ENCODE measurements at places on chromosomes 3 and 15. TPM values are rescaled to one million over a fixed set of nuclear protein-coding genes. Genes with fewer than 3 reads are reported as not detected.

DNA sequence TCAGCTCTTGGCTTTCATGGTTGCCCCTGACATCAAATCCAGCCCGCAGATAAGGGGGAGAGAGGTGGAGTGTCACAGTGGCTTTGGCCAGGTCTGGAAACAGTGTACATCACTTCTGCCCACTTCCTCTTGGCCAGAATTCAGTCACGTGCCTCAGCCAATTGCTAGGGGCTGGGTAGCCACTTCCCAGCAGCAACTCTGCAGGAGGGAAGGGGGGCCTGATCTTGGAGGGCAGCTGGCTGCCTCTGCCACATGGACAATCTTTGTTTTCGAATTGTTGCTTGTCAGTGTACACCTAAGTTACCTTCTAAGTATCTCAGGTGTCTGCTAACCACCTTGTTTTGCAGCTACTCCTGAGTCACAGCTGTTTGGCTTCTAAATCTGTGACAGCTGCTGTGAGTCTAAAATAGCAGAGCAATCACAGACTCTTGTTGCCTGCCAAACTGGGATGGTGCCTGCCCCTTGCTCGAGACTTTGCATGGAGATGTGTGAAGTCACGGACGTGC, 41.0 kb upstream of the LIMD1 start:
- H3K27me3 ChIP-seq = no peaks in the 10 kb centered on the region
- H3K4me1 ChIP-seq = no peaks in the 10 kb centered on the region
- H3K27ac ChIP-seq = no peak overlapping the region
- no peak for DNase-seq
- peaks cover 2% of the 10 kb centered on the region for H3K36me3 ChIP-seq

GRCh38 chr3:69558912-69559311, 173.0 kb upstream of the FRMD4B start:
- H3K4me1 ChIP-seq = no peaks in the 10 kb centered on the region
- no peaks in the 10 kb centered on the region for H3K27me3 ChIP-seq
- DNase-seq = no peak
- no peaks in the 10 kb centered on the region for H3K36me3 ChIP-seq
- no peak overlapping the region for H3K27ac ChIP-seq
- no peak overlapping the region for H3K4me3 ChIP-seq

GRCh38 chr15:44092221-44092620, 102.8 kb downstream of the FRMD5 start:
- H3K27me3 ChIP-seq = no peaks in the 10 kb centered on the region
- no peaks in the 10 kb centered on the region for H3K36me3 ChIP-seq
- no peak overlapping the region for H3K27ac ChIP-seq
- H3K4me3 ChIP-seq = no peak overlapping the region
- no peaks in the 10 kb centered on the region for H3K4me1 ChIP-seq

GRCh38 chr3:171115667-171116066, 89.1 kb upstream of the SLC2A2 start:
- DNase-seq = no peak
- peaks cover 37% of the 10 kb centered on the region for H3K36me3 ChIP-seq
- H3K4me1 ChIP-seq = no peaks in the 10 kb centered on the region
- H3K27me3 ChIP-seq = no peaks in the 10 kb centered on the region
- H3K27ac ChIP-seq = no peak overlapping the region

DNA sequence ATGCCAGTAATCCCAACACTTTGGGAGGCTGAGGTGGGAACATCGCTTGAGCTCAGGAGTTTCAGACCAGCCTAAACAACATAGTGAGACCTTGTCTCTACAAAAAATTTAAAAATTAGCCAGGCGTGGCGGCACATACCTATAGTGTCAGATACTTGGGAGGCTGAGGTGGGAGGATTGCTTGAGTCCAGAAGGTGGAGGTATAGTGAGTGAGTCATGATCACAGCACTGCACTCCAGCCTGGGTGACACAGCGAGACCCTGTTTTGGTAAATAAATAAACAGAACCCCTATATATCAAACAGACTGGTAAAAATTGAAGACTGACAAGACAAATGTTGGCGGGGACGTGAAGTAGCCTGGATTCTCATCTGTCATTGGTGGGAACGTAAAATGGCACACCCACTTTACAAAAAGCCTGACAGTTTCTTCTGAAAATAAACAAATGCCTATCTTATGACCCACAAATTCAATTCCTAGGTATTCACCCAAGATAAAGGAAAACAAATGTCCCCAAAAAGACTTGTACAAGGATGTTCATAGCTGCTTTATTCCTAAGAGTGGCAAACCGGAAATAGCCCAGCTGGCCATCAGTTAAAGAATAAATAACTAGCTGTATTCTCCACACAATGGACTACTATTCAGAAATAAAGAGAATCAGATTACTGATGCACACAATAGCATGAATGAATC, 47.0 kb upstream of the GK5 start:
- no peak overlapping the region for H3K4me3 ChIP-seq
- H3K27ac ChIP-seq = no peak overlapping the region
- H3K36me3 ChIP-seq = no peaks in the 10 kb centered on the region
- peaks cover 14% of the 10 kb centered on the region for H3K4me1 ChIP-seq
- no peaks in the 10 kb centered on the region for H3K27me3 ChIP-seq

SCN11A gene
- not detected for total RNA-seq

- no peak for DNase-seq
- no peaks in the 10 kb centered on the region for H3K36me3 ChIP-seq
- H3K27ac ChIP-seq = no peak overlapping the region
- no peak overlapping the region for H3K4me3 ChIP-seq
Measured at GRCh38 chr3:122918576-122919290, 108.8 kb downstream of the SEMA5B start.

- DNase-seq = no peak
- no peaks in the 10 kb centered on the region for H3K4me1 ChIP-seq
- H3K27me3 ChIP-seq = peaks cover 2% of the 10 kb centered on the region
Measured at GRCh38 chr3:101074518-101074917, 81.3 kb upstream of the ABI3BP start.

AGBL1 gene
- not detected for total RNA-seq

DNA sequence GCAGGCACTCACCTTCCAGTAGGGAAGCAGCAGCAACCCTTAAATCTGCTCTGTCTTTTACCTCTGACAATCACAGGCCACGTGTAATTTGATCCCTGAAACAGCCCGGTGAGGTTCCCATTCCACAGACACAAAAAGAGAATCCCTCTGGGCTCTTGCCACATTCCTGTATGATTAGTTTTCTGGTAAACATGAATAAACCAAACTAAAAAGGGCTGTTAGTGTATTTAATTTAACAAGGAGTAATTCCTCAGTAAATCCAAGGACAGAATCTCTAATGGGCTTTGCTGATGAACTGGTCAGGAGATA, 186.9 kb downstream of the FAM43A start:
- no peak overlapping the region for H3K27ac ChIP-seq
- H3K36me3 ChIP-seq = no peaks in the 10 kb centered on the region
- DNase-seq = no peak
- H3K27me3 ChIP-seq = peaks cover 6% of the 10 kb centered on the region

GRCh38 chr15:66649235-66649984, 52.6 kb upstream of the SMAD6 start:
- no peak overlapping the region for H3K4me3 ChIP-seq
- DNase-seq = no peak
- H3K27me3 ChIP-seq = no peaks in the 10 kb centered on the region
- no peaks in the 10 kb centered on the region for H3K36me3 ChIP-seq
- H3K27ac ChIP-seq = no peak overlapping the region
- H3K4me1 ChIP-seq = no peaks in the 10 kb centered on the region

GRCh38 chr15:49467746-49468480, 44.9 kb downstream of the FGF7 start:
- H3K27ac ChIP-seq = no peak overlapping the region
- H3K4me1 ChIP-seq = no peaks in the 10 kb centered on the region
- DNase-seq = no peak
- H3K27me3 ChIP-seq = no peaks in the 10 kb centered on the region

CELF6 gene
- total RNA-seq = 2.4 TPM

- H3K27me3 ChIP-seq = no peaks in the 10 kb centered on the region
- no peak for DNase-seq
- no peaks in the 10 kb centered on the region for H3K36me3 ChIP-seq
- H3K27ac ChIP-seq = peak overlapping the region; percentile 47
Measured at GRCh38 chr3:50317300-50317699, 5.2 kb downstream of the HYAL2 start.

GRCh38 chr3:54531741-54532140, 396.1 kb downstream of the LRTM1 start:
- no peak overlapping the region for H3K27ac ChIP-seq
- peaks cover 2% of the 10 kb centered on the region for H3K27me3 ChIP-seq
- no peaks in the 10 kb centered on the region for H3K36me3 ChIP-seq
- no peak overlapping the region for H3K4me3 ChIP-seq

PPP1R14D gene
- total RNA-seq = not detected

DNA sequence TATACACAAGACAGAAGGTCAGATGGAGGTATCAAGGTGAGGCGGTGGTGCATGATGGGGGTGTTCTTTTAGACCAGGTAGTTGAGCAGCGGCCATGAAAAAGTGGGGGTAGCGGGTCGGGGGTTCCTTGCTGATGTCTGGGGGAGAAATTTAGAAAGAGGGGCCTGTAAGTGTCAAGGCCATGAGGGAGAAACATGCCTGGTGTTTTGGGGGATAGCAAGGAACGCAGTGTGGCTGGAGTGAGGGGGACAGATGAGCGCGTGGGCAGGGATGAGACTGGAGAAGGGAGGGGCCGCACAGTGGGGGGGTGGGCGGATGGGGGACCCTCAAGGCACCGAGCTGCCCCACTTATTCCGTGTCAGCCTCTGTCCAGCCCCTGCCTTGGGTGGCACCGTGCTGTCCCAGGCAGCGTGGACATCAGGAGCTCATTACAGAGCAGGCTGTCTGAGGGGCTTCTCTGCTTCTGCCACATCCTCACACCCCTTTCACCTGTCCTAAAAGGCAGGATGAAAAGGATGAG, 143.3 kb downstream of the SMAD6 start:
- H3K36me3 ChIP-seq = no peaks in the 10 kb centered on the region
- peaks cover 25% of the 10 kb centered on the region for H3K27me3 ChIP-seq
- H3K27ac ChIP-seq = no peak overlapping the region
- DNase-seq = no peak
- H3K4me3 ChIP-seq = no peak overlapping the region
- H3K4me1 ChIP-seq = peaks cover 15% of the 10 kb centered on the region

DNA sequence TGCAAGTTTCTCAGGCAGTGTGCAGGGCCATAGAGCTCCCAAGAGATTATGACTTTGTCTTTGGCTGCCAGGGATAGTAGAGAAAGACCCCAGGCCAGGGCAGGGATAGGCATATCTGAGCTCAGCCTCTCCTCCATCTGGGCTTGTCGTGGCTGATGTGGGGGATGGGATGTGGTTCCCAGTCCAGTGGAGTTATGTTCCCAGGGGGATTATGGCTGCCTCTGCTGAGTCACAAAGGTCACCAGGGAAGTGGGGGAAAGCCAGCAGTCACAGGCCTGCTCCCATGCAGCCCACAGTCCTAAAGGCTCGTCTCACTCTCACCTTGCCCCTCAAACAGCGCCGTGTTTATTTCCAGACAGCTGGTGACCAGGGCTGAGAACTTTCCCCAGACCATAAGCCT, 354.9 kb downstream of the SI start:
- H3K36me3 ChIP-seq = no peaks in the 10 kb centered on the region
- no peak overlapping the region for H3K27ac ChIP-seq
- H3K4me1 ChIP-seq = no peaks in the 10 kb centered on the region
- no peak overlapping the region for H3K4me3 ChIP-seq

DNA sequence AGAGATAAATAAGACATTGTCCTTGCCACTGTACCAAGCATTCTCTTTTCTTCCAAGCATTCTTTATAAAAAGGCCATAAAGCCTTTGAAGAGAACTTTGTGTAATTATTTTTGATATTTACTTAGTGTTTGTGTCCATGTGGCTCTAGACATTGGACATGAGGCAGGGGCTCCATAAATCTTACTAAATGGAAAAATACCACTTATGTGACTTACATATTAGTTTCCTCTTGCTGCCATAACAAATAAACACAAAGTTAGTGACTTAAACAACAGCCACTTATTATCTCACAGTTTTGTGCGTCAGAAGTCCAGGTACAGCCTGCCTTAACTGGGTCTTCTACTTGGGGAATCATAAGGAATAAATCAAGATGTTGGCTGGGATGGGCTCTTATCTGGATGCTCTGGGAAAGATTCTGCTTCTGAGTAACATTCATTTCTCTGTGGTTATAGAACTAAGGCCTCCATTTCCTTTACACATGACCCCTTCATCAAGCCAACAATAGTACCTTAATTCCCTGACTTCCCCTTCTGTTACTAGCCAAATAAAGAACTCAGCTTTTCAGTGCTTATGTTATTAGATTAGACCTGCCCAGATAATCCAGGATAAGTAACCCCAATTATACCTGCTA, 59.9 kb upstream of the COL8A1 start:
- no peaks in the 10 kb centered on the region for H3K27me3 ChIP-seq
- no peaks in the 10 kb centered on the region for H3K36me3 ChIP-seq
- no peak for DNase-seq
- no peaks in the 10 kb centered on the region for H3K4me1 ChIP-seq
- H3K4me3 ChIP-seq = no peak overlapping the region
- no peak overlapping the region for H3K27ac ChIP-seq

HRG gene
- total RNA-seq = not detected

- no peak overlapping the region for H3K4me3 ChIP-seq
- no peak overlapping the region for H3K27ac ChIP-seq
- no peaks in the 10 kb centered on the region for H3K36me3 ChIP-seq
- H3K27me3 ChIP-seq = peaks cover 2% of the 10 kb centered on the region
Measured at GRCh38 chr3:185423178-185423577, 60.2 kb downstream of the MAP3K13 start.

- H3K36me3 ChIP-seq = no peaks in the 10 kb centered on the region
- H3K4me3 ChIP-seq = no peak overlapping the region
- H3K27me3 ChIP-seq = peaks cover 61% of the 10 kb centered on the region
- no peak overlapping the region for H3K27ac ChIP-seq
Measured at GRCh38 chr3:128481438-128481942, 11.5 kb downstream of the GATA2 start.

- no peak overlapping the region for H3K27ac ChIP-seq
- H3K36me3 ChIP-seq = no peaks in the 10 kb centered on the region
- H3K4me1 ChIP-seq = peaks cover 12% of the 10 kb centered on the region
- H3K27me3 ChIP-seq = peaks cover 17% of the 10 kb centered on the region
Measured at GRCh38 chr3:146161663-146162002, 649 bp upstream of the PLOD2 start.

- peaks cover 6% of the 10 kb centered on the region for H3K27me3 ChIP-seq
- DNase-seq = peak; percentile 26
- no peaks in the 10 kb centered on the region for H3K36me3 ChIP-seq
- H3K4me1 ChIP-seq = no peaks in the 10 kb centered on the region
- no peak overlapping the region for H3K27ac ChIP-seq
Measured at GRCh38 chr15:71443538-71443937, 328.3 kb downstream of the THSD4 start.

DNA sequence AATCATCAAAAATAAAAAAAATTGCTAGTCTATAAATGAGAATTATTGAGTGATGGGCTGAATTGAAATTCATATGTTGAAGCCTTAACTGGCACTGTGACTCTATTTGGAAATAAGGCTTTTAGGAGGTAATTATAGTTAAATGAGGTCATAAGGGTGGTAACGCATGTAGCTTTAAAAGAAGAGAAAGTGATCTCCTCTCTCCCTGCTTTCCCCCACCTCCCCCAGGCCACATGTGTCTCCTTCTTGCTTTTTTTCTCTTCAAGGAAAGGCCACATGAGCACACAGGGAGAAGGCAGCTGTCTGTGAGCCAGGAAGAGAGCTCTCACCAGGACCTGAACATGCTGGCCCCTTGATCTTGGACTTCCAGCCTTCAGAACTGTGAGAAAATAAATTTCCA, 48.2 kb upstream of the ARPP19 start:
- H3K4me3 ChIP-seq = no peak overlapping the region
- peaks cover 52% of the 10 kb centered on the region for H3K36me3 ChIP-seq
- DNase-seq = no peak
- no peak overlapping the region for H3K27ac ChIP-seq
- H3K27me3 ChIP-seq = no peaks in the 10 kb centered on the region

All from CD4-positive, alpha-beta T cell (primary cell).